ENCODE measurements at places on chromosomes 6 and 20. TPM values are rescaled to one million over a fixed set of nuclear protein-coding genes. Genes with fewer than 3 reads are reported as not detected.

C20orf202 gene
- polyA plus RNA-seq, result not detected

ACTL10 gene
- polyA plus RNA-seq, result not detected

BMP7 gene
- polyA plus RNA-seq, result 0.22 TPM

DSP gene
- 14.1 TPM for polyA plus RNA-seq

EYA2 gene
- 4.5 TPM for polyA plus RNA-seq

TRIM31 gene
- polyA plus RNA-seq, result 3.3 TPM

RAB44 gene
- polyA plus RNA-seq, result 0.05 TPM

GRCh38 chr6:160040055-160040454 lies 71.2 kb downstream of the IGF2R start:
- no peak for DNase-seq

- no peak for DNase-seq
Observed at GRCh38 chr20:58717278-58718091, 24.9 kb downstream of the NPEPL1 start.

- DNase-seq, result peak; percentile 90
Observed at GRCh38 chr6:79544939-79545450, 7.8 kb upstream of the LCA5 start.

- DNase-seq, result no peak
Observed at GRCh38 chr20:37734228-37734985, 40.6 kb downstream of the CTNNBL1 start.

All from A549 (cell line).